EH (cell line): ENCODE measurements at places on chromosomes 1 and 21.

GRCh38 chr1:150555198-150555970, 6.2 kb downstream of the ADAMTSL4 start:
- no peak for DNase-seq

GRCh38 chr21:38857152-38857825, 51.6 kb downstream of the ETS2 start:
- no peak for DNase-seq

DNA sequence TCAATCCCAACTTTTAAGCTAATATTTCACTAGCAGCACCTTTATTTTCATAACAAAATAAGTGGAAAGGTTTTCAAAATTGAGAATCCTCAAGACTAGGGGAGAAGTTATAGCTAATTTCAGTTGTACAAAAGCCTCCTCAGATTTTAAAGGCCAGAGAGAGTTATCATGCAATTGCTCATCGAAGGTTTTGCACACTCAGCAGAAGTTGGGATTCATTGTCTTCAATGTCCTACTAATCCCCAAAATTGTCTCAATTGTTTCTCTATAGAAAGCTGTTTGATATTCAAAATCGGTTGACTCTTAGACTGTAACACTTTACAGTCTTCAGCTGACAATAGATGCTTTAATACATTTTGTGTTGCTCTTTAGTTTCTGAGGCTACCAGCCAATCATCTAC, 170.7 kb upstream of the TNR start:
- DNase-seq = no peak

- DNase-seq = no peak
Observed at GRCh38 chr1:202645097-202645476, 65.2 kb downstream of the SYT2 start.

DNA sequence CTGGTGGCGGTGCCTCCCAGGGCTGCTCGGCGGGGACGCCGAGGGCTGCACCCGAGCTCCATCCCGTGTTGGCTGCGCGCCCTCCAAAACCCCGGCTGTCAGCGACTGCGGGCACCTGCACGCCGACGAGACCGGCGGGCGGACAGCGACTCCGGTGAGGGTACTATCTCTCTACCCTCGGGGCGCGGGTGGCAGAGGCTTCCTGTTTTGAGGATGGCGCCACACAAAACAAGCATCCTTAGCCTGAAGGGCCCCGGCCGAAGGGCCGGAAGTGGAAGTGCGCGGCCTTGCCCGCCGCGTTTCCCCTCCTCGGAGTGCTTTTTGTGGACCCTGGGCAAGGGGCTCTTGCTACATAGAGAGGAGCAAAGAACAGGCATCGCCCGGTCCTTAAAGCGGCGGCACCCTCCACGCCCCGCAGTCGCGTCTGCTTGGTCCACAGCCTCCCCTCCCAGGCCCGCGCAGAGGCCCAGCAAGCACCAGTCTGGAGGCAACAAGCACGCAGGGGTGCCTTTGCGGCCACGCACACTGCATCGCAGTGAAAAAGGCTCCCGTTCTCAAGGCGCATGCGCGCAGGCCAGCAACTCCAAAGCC, 561 bp upstream of the COQ8A start:
- peak; percentile 67 for DNase-seq

- DNase-seq = peak; percentile 41
Observed at GRCh38 chr1:27603309-27603680, 649 bp downstream of the AHDC1 start.

GRCh38 chr1:32900956-32901822, at the start of gene TMEM54:
TSS of gene TMEM54 (minus strand) at chr1:32901389. CDS start at chr1:32901238, 151 bp downstream.
- DNase-seq = peak; percentile 54

- DNase-seq = peak; percentile 33
Observed at GRCh38 chr21:17461582-17461981, 51.3 kb upstream of the CXADR start.

GRCh38 chr1:64474665-64475439, 4.9 kb downstream of the CACHD1 start:
- DNase-seq = no peak

DNA sequence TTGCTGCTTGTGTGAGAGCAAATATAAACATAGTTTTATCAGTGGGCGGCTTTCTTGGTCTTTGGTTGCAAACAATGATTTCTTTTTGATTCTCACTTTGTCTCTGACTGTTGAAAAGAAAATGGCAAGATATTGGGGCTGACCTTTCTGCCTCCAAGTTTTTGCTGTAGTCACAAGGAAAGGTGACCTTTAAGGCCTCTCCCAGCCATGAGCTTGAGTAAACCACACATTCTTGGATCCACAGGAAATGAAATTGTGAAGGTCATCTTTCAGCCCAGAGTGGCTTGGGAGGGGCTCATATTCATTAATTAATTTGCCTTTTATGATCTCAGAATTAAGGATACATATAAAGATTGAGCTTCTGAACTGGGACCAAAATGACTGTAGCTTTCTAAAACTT, 241.6 kb downstream of the BACH1 start:
- DNase-seq = peak; percentile 14

- peak; percentile 7 for DNase-seq
Observed at GRCh38 chr1:153353226-153353947, 4.3 kb upstream of the S100A9 start.

GRCh38 chr1:69376408-69376807, 191.3 kb upstream of the LRRC7 start:
- no peak for DNase-seq

DNA sequence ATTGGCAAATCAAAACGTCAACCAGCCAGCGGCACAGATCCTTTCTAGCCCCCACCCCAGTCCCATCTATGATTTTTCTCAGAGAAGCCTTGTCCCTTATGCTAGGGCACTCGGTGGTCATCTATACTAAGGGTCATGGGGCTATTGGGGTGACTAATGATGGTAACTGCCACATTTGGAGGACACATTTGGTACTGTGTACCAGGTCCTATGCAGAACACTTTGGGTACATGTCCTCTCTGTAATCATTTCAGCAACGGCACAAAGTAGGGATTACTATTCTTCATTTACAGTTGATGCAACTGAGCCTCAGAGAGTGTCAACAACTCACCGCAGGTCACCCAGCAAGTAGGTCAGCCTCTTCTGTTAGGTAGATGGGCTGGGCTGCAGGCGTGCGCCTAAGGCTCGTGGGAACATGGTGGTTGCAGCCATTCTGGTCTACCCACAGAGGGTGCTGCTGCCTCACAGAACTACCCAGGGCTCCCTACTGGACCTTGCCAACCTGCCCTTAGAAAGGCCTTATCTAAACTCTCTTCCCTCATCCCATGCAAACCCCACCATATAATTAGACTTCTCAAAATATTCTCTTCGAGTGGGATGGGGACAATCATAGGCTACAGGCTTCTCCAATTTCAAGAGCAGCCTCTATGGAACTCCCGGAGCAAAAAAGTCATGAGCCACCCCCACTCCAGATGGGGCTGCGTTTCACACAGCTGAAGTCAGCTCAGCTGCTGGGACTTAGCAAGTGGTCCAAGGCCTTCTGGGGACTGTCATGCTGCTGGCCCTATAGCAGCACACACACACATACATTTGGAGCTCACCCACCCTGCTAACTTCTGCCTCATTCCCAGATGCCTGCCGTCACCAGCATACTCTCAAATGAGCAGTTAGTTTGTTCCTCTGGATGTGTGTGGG, 5.8 kb upstream of the SDHB start:
- DNase-seq = peak; percentile 77

DNA sequence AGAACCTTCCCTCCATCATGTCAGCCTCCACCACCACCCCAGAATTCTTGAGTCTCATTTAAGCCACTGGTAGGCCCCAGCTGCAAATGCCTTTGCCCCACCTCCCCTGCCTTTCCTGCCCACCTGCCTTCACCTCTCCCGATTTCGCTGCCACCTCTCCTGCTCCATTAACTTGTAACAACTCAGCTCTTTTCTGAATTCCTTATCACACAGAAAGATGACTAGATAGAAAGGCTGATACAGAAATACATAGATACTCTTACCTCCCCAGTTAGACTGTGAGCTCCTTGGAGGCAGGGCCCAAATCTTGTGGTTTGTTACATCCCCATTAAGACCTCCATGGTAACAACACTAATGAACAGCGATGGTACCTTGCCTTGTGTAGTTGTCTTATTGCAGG, 69.5 kb downstream of the ATP5PO start:
- no peak for DNase-seq

GRCh38 chr1:86296305-86297205, 99.6 kb downstream of the ODF2L start:
- DNase-seq = no peak

DNA sequence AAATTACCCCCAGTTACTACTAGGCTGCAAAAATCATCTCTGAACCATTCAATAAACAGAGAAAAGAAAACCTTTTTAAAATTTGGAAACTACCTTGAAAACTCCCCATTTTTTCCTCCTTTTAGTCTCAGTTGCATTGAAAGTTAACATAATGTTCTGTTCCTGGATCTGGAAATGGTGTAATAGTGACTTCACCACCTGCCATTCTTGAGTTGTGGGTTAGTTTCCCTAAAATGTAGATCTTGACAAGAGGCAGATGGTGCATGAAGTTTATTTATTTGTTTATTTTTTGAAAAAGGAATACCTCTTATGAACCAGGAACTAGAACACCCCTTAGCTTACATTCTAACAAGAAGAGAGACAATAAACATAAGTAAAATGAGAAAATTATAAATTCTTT, 72.8 kb downstream of the ATF6 start:
- DNase-seq = no peak

DNA sequence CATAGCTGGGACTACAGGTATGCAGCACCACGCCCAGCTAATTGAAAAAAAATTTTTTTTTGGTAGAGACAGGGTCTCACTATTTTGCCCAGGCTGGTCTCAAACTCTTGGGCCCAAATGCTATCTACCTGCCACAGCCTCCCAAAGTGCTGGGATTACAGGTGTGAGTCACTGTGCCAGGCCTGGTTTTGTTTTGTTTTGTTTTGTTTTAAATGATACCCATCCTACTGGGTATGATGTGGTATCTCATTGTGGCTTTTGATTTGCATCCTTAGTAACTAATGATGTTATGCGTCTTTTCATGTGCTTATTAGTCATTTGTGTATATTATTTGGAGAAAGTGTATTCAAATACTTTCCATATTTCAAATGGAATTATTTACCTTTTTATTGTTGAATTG, 142.3 kb downstream of the VPS13D start:
- DNase-seq = no peak

DNA sequence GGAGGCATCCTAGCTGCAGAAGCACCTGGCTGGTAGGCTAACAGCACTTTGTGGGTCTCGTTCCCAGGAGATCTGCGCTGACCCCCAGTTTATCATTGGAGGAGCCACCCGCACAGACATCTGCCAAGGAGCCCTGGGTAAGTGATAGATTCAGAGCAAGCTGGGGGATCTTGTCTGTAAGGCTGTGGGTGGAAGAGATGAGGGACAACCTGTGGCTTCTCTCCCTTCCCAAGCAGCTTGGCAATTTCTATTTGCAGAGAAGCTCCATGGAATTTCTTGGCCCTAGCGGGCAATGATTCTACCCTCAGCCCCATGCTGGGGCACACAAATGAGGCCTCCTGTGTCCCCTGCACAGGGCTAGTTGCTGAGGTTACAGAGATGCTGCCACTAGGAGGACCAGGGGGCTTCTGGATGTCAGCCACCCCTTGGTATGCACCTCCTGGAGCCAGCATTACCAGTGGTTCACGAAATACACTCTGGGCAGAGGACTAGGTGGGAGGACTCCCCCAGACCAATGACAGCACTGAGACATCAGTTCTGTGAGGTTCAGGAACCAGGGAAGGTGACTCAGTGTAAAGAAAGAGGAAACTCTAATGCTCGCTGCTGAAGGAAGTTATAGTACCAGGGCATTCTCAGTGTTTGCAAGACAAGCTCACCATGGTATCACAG, 5.5 kb downstream of the CAPN2 start:
- no peak for DNase-seq

DNA sequence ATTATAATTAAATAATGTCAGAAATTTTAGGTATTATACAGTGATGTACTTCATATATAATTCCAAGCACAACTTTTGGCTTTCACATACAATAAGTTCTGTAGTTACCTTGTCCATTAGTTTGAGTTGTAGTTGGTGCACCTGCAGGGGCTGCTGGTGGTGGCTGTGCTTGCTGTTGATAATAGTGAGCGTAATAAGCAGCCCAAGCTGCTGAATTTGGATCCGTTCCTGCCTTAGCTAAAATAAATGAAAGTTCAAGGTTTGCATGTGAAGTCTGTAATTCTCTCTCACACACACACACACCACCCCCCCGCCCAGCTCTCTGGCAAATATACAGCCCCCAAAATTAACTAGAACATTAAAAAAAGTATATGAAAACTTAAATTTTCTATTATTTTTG, 22.4 kb downstream of the FUBP1 start:
- DNase-seq = no peak

DNA sequence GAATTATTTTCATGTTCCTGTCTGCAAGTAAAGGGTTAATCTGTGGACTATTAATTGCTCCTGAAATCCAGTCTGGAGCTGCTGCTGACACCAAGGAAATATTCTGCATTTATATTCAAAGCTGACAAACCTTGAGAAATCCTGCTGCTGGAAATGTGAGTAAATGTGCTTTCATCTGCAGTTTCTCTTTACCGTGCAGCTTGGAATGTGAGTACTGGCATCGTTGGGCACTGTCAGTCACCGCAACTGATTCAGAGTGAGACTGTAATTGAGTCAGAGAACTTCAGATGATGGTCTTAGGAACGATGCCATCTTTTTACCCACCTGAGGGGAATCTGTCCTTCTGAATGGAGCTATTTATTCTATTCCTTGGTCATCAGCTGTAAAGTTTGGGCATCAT, 420.6 kb downstream of the SIPA1L2 start:
- DNase-seq = no peak

DNA sequence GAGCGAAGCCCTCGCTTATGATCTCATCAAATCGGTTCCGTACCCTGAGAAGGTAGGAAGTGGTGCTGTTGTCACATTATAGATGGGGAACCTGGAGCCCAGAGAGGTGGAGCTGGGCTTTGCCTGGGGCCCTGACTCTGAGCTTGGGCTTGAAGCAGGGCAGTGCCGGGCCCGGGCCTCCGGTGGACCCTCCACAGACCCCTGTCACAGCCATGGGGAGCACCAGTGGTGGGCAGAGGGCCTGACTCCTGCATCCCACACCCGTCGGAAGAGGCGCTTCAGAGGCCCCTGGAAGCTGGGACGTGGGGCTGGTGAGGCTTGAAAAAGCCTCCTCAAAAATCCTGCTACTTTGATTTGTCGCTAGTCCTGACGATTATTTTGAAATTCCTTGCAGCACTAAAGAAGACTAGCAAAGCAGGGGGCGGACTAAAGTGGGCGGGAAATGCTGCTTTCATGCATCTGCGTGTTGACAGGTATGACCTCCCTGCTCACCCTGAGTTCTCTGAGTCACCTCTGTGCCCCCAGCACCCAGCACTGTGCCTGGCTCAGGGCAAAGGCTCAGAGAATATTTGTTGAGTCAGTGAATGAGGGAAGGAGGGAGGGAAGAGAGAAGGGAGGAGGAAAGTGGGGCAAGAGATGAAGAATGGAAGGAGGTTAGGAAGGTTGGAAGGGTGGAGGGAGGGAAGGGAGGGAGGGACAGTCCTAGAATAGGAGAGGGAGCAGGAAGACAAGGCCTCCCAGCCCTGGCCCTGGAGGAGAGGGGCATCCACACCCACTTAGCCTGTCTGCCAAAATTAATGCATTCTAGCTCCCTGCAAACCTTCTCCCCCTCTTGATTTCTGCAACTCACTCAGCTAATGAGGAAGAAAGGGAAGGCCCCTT, 262.8 kb upstream of the VAMP3 start:
- no peak for DNase-seq
